T-helper 1 cell (primary cell): ENCODE measurements at places on chromosomes 11 and 22.

DNA sequence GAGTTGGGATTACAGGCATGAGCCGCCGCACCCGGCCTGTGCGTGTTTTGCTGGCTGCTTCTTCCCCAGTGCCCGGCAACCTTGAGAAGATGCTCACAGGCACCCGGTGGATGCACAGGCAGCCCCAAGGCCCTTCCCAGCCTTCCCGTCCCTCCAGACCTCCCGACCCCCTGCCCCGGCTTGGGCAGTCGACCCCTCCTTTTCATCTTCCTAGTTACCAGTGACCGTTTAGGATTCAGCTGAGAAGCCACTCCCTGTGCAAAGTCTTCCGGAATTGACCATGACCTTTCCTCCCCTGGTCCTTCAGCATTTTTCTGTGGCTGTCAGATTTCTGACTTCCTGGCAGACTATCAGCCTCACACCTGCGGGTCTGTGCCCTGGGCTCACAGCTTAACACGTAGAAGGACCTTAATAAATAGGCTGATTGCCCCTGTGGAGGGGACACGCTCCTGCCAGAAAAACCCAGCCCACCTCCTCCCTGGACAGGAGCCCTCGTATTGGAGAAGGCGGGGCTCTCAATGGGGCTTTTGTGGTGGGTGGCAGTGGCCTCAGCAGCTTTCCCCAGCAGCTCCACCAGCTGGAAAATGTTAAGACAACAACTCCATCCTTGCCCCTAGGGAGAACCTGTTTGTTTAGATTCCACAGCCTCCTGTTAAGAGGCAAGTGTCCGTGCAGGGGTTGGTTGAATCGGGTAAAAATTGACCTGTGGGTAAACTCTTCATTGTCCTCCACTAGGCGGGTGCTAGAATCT is 10.4 kb upstream of the ANO1 start:
- DNase-seq: no peak

GRCh38 chr11:125625225-125625629 is 264 bp downstream of the CHEK1 start:
- DNase-seq: no peak

DNA sequence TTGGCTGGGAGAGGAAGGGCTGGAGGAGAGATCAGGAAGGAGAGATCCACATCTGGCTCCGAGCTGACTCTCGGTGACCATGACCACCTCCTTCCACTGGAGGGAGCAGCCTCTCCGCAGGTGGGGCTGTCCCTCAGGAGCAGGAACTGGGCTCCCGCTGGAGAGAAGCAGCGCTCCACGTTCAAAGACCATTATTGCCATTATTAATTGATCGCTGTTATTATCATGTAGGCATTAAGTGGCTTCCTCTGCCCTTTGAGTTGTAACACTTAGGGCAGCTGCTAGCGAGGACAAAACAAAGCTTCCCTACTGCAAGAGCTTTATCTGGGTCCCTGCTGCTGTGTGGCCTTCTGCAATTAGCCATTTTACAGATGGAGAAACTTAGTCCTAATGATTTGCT is 251.9 kb downstream of the ST3GAL4 start:
- DNase-seq: no peak

- no peak for DNase-seq
Measured at GRCh38 chr11:83401506-83402225, 115.5 kb upstream of the CCDC90B start.

- no peak for DNase-seq
Measured at GRCh38 chr22:27438271-27438980, 363.1 kb downstream of the MN1 start.

DNA sequence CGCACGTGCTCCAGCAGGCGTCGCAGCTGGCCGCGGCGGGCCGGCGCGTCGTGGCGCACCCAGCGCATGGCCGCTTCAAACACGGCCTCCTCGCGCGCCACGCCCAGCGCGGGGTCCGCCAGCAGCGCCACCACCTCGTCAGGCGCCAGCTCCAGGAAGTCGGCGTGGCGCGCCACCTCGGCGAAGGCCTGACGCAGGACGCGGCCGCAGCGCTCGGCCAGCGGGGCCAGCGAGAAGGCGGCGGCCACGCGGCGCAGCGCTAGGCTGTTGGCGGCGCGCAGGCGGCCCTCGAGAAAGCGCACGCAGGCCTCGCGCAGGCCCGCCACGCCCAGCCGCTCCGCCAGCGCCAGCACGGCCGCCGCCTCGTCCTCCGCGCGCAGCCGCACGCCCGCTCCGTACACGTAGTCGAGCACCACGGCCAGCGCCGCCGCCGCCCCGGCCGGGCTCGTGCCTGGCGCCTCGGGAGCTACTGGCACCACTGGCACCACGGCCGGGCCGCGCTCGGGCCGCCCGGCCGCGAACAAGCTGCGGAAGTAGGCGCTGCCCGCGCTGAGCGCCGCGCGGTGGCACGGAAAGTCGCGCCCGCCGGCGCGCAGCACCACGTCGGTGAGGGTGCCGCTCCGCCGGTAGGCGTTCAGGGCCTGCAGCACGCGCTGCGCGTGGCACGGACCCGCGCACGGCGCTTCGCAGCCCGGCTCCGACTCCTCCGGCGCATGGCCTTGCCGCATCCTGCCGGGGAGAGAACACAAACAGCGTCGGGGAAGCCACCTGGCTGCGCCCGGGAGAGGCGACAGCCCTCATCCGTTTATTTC is 2.9 kb downstream of the KLHL35 start:
- DNase-seq: peak; percentile 65

- DNase-seq: no peak
Measured at GRCh38 chr11:74025467-74026166, 16.7 kb upstream of the UCP3 start.

GRCh38 chr22:41565403-41566054 is 4.7 kb downstream of the CSDC2 start:
- no peak for DNase-seq
